ENCODE measurements at places on chromosomes 1 and 21.
A peak's percentile ranks its signal among the peaks of the same experiment; 100 is the strongest.

DNA sequence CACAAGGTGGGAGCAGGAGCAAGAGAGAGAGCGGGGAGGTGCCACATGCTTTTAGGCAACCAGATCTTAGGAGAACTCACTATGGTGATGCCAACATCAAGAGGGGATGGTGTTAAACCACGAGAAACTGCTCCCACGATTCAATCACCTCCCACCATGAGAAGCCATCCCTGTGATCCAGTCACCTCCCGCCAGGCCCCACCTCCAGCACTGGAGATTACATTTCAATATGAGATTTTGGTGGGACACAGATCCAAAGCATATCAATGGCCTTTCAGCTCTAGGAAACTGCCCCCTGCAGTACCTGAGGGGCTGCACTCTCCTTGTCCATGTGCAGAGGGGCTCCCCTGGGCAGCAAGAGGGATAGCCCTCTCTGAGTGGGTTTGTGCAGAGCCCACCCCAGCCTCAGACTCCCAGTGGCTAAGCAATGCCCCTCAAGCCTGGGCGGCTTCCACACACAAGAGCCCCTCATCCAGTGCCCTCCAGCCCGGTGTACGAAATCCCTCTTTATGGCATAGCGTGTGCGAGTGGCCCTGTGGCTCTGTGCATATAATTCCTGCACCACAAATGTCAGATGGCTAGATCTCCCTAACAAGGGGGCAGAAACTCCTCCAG, 15.5 kb upstream of the PRDM16 start:
- no peak for DNase-seq

DNA sequence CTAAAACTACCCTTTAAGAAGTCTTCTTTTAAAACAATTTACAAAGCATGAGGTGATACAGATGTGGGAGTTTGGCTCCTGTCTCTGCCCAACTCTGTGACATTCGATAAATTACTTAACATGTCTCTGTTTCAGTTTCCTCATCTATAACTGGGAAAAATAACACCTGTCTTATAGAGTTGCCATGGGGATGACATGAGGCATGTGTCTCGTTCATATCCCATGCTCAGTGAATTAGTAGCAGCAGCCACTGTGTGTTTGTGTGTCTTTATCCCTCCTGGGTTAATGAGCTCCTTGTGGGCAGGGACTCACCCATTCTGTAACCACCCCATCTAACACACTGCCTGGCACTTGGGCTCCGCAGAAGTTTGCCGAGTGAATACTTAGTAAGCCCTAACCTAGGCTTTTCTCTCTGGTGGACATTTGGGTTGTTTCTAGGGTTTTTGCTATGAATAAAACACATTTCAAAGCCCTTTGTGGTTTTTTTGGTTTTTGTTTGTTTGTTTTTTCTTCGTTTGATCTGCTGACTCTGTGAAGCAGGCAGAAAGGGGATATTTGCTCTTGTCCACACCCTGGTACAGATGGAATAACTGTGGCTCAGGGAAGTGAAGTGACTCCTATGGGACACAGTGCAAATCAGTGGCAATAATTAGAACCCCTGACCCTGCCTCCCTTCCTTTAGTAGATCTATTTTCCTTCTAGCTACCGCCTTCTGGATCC, 797 bp upstream of the KCNJ9 start:
- DNase-seq = no peak

GRCh38 chr1:221697923-221698425, 43.9 kb downstream of the DUSP10 start:
- no peak for DNase-seq

DNA sequence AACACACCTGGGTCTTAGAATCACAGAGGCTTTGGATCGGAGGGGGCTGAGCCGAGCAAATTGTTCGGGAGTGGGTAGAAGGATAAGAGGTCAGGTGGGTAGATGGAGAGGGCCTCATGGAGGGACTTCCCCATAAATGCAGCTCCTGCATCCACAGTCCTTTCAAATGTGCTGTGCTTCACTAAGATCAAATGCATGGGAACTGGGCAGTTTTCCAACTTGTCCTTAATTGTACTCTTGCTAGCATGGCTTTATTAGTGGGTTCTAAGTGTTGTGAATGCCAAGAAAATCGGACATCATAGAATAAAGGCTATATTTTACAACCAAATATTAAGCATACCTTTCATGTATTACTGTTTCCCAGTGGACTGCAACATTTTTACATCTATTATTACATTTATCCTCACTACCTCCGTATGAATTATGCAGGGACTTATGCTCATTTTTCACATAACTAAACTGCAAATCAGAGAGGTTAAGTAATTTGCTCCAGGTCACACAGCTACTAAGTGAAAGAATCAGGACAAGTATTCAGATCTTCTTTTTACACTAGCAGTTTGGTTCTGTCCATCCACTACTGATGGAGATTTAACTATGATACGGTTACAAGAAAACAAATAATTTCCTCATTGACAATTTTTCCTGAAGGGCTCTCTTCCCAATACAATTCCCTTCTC, 174.5 kb upstream of the RUNX1 start:
- DNase-seq = no peak

DNA sequence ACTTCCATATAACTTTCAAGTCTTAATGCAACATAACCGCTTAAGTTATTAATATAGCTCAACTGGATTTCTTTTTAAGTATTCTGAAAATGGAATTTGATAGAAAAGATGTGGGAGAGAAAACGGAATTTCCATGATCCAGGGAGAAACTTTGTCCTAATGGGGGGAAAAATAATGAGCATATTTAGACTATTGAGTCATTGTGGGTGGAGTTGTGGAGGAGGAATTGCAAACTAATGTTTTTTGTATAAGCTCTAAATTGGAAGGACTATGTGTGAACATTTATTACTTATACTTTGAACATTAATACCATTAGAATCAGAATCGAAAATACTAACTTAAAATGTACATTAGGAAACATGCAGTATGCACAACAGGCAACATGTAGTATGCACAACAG, 159.9 kb upstream of the NEGR1 start:
- no peak for DNase-seq

- DNase-seq = no peak
Observed at GRCh38 chr1:12811409-12811784, 19.8 kb downstream of the PRAMEF11 start.

DNA sequence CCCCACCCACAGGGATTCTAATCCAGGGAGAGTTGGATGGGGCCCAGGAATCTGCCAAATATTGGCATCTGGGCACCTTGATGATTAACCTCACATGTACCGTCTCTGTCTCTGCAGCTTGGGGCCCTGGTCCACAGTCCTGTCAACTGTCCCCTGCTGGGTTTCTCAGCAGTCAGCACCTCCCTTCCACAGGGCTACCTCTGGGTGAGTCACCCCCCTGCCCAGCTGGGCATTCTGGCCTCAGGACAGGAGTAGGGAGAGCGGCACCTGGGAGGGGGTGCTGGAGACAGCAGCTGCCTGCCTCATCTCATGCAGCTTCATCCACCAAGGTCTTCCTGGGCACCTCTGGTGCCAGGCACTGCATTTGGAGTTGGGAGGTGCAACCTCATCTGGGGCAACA, 100.6 kb upstream of the ACTL8 start:
- DNase-seq = no peak

- no peak for DNase-seq
Observed at GRCh38 chr1:27445177-27445936, 44.6 kb downstream of the WASF2 start.

DNA sequence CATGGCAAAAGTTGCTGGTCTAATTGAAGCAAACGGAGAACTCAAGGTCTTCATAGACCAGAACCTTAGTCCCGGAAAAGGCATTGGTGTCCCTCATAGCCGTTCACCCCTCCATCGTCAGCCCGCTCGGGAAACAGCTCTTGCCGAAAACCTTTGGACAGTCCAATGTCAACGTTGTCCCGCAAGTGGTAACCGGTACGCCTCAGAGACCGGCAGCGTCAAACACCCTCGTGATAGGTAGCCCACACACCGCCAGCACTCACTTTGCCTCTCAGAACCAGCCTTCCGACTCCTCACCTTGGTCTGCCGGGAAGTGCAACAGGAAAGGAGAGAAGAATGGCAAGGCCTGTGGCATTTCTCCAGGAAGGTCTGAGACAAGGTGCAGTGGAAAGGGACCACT, 351.3 kb upstream of the CAMK1G start:
- no peak for DNase-seq

- peak; percentile 35 for DNase-seq
Observed at GRCh38 chr1:21814241-21814918, 2.3 kb downstream of the LDLRAD2 start.

DNA sequence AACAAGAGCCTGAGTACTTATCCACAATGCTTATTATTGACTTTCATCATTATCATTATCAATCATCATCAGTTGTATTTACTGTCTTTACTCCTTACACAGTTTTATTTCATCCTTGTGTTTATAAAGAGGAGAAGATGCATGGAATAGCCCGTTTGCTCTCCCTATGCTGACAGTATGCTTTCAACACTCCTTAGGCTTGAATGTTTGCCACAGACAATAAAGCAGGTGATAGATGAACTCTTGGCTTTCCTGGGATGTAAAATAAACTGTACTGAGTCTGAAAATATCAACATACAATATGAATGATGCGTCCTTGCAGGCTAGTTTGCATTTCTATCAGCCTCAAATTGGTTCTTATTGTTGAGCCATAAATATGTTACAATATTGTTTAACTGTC, 891.8 kb upstream of the NCAM2 start:
- no peak for DNase-seq

DNA sequence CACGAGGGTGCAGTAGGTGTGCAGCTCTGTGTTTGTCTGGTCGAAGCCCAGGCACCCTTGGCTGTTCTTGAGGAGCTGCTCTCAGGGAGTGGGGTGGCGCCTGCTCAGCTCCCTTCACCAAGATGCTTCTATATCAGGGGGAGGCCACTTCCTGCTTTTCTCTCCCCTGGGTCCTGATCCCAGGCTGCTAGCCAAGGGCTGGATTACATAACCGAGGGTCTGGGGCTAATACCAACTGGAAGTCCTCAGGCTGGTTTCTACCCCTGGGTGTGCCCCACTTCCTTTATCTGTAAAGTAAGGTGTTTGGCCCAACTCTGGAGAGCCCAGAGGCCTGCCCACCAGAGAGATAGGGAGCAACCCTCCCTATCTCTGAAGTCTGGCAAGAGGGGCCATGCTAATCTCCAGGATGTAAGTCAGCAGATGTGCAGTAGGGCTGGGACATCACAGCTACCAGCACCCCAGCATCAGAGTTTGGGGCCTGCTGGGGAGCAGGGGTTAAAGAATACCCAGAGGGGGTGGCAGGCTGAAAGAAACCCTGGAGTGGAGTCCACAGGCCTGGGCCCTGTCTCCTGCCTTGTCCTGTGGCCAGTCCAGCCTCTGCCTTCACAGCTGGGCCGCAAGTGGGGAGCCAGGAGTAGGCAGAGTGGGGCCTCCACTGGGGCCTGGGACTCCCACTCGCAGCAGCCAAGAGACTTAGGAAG, 2.1 kb downstream of the SELENBP1 start:
- DNase-seq = peak; percentile 85

GRCh38 chr1:218890451-218890850, 283.2 kb upstream of the LYPLAL1 start:
- DNase-seq = no peak

GRCh38 chr1:214665606-214666110, 62.7 kb downstream of the CENPF start:
- DNase-seq = no peak

Measured in umbilical cord (tissue), 2 donors.